ENCODE measurements at places on chromosomes 5 and 9.
A peak's percentile ranks its signal among the peaks of the same experiment; 100 is the strongest.

DNA sequence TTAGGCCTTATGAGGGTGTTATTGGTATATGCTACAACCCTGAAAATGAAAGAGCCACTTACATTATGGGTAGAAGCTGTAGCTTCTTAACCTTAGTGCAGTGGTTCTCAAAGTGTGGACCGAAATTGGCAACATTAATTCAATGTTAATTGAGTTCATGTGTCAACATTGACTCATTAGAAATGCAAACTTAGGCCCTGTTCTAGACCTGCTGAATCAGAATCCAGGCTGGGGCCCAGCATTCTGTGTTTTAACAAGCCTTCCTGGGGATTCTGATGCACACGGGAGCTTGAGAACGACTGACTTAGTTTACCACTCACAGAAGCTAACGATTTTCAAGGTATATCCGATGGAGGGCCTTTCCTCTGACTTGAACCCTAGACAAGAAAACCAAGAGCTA lies 7.3 kb downstream of the VLDLR start:
- no peak for DNase-seq

GRCh38 chr5:177531209-177531940 lies 14.6 kb upstream of the DDX41 start:
- no peak for DNase-seq

- DNase-seq, result no peak
These were observed 22.9 kb downstream of the HAVCR2 start for GRCh38 chr5:157085930-157086329.

DNA sequence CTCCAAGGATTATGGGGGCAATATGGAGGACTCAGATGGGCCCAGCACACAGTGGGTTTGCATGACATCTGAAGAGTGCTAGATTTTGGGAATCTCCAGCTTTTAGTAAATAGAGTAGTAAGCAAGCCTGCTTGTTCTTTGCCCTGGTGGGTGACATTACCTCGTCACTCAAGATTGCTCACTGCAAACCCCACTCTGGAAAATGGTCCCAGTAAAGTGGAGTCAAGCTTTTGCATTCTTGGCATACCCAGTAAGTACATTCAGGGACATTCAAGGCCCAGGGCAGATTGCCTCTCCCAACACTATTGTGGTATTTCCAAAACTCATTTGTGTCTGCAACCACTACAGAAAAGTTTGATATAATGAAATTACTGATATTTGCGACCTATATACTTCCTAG lies 118.5 kb downstream of the INVS start:
- DNase-seq, result no peak

DNA sequence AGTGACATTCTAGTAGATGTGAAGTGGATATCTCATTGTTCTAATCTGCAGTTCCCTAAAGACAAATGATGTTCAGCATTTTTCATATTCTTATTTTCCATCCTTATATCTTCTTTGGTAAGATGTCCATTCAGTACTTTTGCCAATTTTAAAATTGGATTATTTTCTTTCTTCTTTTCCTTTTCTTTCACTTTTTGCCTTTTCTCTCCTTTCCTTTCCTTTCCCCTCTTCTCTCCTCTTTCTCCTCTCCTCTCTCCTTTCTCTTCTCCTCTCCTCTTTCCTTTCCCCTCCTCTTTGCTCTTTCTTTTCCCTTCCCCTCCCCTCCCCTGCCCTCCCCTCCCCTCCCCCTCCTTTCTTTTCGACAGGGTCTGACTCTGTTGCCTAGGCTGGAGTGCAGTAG lies 10.1 kb downstream of the ZFYVE16 start:
- no peak for DNase-seq

DNA sequence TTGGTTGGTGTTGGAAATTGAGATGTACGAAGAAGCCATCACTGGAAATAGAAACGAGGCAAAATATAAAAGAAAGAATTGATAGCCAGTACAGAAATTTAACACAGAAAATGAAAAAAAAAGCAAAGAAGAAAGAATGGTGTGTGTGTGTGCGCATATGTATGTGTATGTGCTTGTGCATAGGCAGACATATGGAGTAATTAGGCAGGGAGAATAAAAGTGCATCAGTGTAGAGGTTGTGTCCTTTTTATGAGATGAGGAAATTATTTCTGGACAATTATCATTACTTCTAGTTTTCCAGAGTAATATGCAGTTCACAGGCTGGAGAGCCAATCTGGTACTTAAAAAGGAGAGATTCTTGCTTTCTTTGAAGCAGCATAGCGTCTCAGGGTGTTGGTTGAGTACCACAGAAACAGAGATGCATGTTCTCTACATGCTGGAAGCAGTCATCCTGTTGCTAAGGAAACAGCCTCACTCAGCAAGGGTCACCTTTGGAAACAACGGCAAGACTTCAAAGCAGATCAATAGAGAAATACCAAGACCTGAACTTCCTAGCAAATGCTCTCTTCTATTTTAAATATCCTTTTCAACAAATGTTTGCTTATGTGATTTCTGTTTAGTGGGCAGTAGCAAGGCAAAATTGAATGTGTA lies 172.7 kb downstream of the TAF11L14 start:
- no peak for DNase-seq

DNA sequence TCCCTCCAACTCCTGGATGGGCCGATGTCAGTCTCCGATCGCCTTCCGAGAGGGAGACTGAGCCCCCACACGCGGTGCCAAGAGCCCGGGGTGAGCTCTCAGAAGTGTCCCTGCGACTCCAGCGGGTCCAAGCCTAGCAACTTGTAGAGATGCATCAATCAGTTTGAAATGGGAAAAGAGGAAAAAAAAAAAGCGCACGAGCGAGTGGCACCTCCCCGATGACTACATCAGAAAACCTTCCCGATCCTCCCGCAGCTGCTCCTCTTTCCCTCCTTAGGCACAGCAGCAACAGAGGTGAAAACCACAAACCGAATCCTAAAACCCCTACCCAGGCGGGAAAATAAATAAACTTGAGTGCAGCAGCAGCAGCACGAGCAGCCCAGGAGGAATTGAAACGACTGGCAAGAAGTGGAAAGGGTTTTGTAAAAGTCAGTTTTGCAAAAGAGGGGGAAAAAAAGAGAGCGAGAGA lies 1.0 kb upstream of the EFNA5 start:
- DNase-seq, result no peak

DNA sequence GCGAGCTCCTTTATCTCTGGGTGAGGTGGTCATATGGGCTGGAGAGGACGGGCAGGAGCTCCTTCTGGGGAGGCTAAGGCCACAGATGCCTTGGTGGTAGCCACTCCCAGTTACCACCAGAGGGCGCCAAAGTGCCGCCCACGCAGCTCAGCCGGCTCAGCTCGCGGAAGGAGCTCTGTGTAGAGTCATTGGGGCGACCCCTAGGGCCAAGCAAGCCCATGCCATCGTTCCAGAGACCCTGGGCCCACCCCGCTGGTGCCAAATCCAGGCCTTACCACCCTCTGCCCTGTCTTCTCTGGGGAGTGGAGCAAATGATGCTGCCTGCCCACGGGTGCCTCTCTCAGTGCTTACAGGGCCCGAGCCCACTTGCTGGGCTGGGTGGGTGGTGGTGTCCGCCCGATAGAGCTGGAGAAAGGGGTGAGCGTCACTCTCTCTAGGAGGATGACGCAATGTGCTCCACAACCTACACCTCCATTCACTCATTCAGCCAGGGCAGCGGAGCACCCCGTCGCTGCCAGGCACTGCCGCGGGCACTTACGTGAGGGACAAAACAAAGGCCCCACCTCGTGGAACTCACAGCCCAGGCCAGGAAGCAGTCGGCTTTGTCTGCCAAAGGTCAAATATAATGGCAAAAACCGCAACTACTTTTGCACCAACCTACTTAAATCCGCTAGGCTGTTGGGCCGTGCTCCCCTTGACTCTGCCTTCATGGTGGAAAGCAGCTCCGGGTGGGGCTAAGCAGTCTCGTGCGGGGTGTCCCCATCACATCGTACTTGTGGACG lies 13.8 kb downstream of the TSPAN17 start:
- peak; percentile 80 for DNase-seq

GRCh38 chr5:133478199-133478985 lies 133.9 kb downstream of the FSTL4 start:
- no peak for DNase-seq

- DNase-seq, result no peak
These were observed 45.0 kb downstream of the BARX1 start for GRCh38 chr9:93910196-93910595.

GRCh38 chr5:165607026-165607425 lies 2101.6 kb downstream of the MAT2B start:
- no peak for DNase-seq

GRCh38 chr5:90934091-90934719 lies 375.6 kb downstream of the ADGRV1 start:
- DNase-seq, result no peak

DNA sequence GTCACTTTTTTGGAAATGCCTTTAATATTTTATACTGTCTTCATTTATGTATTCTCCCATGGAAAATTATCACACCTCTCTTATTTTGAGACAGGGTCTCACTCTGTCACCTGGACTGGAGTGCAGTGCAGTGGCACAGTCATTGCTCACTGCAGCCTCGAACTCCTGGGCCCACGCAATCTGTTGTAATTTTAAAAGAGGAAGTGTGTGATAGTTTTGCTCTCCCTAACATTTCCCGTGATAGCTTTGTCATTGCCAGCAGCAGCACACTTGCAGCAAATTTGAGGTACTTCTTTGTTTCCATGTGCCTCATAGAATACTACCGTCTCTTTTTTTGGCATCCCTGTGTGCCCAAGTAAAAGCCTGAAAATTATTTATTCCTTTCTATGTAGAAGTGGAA lies 103.5 kb downstream of the RNF180 start:
- no peak for DNase-seq
